Central memory CD8-positive, alpha-beta T cell (primary cell): ENCODE measurements at places on chromosomes 12 and 14.

GRCh38 chr12:42486407-42486806 lies 103.1 kb downstream of the PRICKLE1 start:
- DNase-seq, result no peak

GRCh38 chr12:100896192-100896591 lies 101.6 kb downstream of the ANO4 start:
- no peak for DNase-seq

DNA sequence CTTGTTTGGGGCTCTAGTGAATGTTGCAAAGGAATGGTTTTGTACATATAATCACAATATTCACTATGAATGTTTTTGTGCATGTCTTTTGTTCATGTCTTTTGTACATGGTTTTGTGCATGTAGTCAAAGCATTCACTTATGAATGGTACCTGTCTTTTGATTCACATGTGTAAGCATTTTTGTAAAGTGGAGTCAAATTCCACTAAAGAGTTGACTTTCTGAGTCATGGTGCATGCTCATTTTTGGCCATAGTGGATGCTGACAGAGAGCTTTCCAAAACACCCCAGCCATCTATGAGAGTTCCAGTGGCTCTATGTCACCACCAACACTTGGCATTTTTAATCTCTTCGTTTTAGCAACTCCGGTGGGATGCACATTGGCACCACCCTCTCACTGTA lies 1185.9 kb upstream of the TMEM132C start:
- DNase-seq, result no peak

- no peak for DNase-seq
These were observed 6.2 kb downstream of the IFI27 start for GRCh38 chr14:94116701-94117100.

DNA sequence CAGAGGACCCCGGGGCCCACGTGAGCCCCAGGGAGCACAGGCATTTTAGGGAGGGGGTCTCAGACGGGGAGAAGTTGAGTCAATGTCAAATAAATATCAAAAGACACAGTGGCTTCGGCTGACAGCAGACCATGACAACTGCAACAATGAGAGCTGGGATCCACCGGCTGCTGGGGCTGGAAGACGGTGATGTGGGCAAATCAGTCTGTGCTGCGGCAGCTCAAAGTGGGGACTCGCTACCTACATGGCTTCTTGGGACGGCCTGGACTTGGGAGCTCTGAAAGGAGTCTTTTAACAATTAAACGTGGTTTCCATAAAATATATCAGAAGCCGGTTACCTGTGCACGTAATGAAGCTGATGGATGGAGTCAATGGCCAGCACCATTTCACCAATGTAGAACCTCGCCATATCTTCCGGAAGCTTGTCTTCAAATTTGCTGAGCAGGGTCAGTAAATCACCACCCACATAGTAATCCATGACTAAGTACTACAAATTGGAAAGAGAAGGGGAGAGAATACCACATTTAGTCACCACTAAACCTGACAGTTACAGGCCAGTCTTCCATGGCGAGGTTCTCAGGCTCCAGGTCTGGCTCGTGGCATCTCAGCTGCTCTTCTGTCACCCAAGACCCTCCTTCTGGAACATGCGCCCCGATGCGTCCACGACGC lies 58.0 kb downstream of the CDC42BPB start:
- no peak for DNase-seq

DNA sequence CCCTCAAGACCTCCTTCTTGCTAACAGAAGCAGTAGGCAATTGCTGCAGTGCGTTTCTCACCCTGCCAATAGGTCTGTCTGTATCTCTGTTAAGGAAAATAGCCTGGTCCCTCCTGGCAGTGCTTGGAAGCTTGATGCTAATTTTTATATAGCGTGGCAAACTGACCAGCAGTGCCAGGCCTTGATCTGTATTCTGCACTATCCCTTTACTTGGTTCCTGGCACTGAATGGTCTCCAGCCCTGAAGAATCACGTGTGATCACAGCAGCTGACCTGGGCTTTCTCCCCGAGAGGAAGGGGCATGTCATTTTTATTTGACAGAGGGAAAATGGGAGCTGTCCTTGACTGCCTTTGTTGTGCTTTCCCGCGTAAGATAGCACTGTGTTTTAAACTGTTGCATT lies 48.7 kb upstream of the TRAF3 start:
- no peak for DNase-seq

DNA sequence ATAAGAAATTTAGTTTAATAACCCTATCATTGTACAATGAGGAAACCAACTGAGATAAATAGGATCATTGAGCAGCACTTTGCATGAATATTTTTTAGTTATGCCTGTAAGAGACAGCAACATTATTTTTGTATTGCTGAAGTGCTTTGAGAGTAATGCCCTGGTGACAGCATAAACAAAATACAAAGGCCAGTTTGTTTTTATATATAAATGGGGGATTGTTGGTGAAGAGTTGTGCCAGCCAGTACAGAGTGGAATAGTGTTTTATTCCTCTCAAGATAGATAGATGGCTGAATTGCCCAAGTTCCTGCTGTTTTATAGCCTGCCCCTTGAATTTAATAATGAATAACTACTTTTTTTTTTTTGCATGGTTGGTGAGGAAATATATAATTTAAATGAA lies 101.8 kb downstream of the CNTN1 start:
- DNase-seq, result no peak

GRCh38 chr14:94089479-94089878 lies 8.4 kb downstream of the IFI27L1 start:
- DNase-seq, result no peak

- no peak for DNase-seq
These were observed 148.2 kb downstream of the TMEM30B start for GRCh38 chr14:61132894-61133293.

DNA sequence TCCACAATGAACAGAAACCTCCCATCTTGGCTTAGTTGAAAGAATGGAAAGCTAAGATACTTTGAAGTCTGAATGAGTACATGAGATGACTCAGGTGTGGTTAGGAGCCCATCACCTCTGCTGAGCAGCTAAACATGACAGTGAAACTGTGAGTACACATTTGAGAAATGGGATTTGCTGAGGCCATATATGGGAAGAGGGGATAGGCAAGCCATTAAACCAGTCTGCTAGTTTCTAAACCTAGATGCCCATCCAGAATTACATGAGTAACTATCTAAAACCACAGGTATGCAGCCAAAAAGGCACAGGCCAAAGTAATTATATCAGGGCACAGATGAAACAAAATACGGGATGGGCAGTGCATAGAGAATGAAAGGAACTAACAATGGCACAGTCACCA lies 41.2 kb downstream of the NKX2-1 start:
- DNase-seq, result no peak

GRCh38 chr14:76136476-76137110 lies 15.1 kb upstream of the GPATCH2L start:
- no peak for DNase-seq

DNA sequence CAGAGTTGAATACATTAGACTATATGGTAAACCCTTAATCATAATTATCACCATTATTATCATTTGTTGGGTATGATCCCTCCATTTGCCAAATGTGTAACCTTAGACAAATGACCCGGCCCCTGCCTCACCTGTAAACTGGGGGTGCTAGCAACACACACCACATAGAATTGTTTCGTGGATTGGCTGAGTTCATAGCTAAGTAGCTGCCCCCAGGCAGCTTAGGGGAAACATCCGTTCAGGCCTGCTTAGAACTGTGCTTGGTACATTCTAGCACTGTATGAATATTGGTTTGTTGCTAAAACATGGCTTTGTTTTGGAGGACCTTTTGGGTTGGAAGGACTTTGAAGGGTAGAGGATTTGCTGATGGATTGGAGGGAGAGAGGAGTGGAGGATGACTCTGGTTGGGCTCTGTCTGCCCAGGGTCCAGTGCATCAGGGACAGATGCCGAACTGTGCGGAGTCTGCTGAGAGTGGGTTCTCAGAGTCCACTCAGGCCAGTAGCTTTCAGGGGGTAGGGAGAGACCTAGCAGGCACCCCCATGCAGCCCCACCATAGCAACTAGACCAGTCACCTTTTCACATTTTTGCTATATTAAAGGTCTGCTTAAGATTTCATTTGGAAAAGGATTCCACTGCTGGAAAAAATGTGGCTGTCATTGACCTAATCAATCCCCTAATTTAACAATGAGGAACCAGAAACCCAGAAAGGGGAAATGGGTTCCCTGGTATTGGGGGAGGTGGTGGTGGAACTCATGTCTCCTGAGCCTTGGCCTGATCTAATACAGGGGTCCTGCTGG lies 2.2 kb downstream of the RIN3 start:
- DNase-seq, result no peak

- no peak for DNase-seq
These were observed 200.0 kb downstream of the ADAMTS20 start for GRCh38 chr12:43352001-43352400.

DNA sequence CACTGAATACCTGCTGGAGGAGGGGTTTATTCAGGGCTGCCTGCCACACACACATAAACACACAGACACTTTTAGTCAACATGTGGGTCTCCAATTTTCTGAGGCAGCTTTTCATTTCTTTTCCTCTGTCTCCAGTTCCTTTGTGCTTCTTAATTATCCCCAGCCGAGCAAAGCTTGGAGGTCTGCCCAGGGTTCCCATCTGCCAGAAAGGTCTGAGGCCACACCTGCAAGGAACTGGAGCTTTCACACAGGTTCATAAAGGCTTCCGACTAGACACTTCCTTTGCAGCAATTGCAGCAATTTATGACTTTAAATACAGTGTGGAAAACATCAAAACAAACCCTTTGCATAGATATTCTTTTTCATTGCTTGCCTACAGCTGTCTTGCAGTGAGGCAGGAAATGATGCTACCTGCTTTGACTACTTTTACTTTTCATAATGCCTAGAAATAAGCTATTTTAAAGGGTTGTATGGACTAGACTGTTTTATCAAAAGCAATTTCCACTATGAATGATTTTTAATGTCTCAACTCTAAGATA lies 1318.9 kb downstream of the AACS start:
- no peak for DNase-seq

DNA sequence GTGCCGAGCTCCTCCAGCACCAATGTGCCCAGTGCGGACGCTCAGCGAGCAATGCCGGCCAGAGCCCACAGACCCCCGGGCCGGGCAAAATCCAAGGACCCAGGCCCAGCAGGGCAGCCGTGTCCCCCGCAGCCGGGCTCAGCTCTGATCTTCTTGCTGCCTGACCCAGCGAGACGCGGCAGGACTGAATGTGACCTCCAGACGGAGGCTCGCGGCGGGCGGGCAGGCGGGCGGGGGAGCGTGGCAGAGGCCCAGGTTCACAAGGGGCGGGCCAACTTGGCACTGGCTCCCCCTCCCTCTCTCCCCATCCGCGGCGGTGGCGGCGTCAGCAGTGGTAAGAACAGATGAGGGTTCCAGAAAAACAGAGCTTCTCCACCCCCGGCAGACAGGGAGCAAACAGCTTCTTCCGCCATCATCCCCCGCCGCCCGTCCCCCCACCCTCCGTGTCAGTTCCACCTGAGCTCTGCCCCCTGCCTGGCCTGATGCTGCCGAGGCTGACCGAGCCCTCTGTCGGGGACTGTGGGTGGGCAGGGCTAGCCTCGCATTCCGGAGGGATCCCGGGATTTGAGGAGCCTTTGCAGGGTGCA lies 94.3 kb downstream of the RFLNA start:
- peak; percentile 60 for DNase-seq

GRCh38 chr12:63889721-63890509 lies 45.4 kb downstream of the SRGAP1 start:
- DNase-seq, result no peak
